ENCODE measurements at places on chromosomes 2 and 18.
A peak's percentile ranks its signal among the peaks of the same experiment; 100 is the strongest.

DNA sequence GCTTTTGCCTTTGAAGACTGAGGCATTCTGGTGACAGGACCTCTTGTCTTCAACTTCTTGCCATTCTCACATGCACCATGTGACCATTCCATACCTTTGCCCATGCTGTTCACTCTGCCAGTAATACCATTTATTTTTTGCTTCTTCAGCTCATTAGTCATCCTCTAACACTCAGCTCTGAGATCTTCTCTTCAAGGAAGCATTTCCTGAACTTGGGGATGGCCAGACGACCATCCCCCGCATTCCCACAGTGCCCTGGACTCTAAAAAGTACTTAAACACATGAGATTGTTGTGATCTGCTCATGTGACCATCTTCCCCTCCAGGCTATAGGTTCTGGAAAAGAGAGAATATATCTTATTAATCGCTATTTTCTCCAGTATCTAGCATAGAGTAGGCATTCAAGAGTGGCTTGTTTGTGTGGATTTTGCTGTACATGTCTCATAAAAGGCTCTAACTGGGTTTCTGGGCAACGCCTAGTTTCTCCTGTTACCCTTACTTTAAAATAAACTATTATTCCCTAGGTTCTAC is 33.9 kb downstream of the PAX3 start:
- no peak for DNase-seq

DNA sequence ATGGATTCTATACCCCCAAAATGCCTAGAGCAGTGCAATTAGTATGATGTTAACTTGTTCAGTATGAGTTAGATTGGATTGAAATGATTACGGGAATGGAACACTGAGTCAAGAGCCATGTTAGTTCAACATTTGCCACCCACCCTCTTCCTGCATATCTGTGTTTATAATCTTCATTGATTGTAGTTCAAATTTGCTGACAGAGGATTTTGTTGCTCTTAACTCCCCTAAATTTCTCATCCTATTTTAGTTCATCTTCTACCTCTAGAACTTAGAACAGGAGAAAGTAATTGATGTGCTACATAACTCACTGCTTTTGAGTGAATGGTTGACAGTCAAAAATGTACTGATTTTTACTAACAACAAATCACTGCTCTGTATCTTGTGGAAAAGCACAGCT is 673.5 kb upstream of the NRXN1 start:
- no peak for DNase-seq

DNA sequence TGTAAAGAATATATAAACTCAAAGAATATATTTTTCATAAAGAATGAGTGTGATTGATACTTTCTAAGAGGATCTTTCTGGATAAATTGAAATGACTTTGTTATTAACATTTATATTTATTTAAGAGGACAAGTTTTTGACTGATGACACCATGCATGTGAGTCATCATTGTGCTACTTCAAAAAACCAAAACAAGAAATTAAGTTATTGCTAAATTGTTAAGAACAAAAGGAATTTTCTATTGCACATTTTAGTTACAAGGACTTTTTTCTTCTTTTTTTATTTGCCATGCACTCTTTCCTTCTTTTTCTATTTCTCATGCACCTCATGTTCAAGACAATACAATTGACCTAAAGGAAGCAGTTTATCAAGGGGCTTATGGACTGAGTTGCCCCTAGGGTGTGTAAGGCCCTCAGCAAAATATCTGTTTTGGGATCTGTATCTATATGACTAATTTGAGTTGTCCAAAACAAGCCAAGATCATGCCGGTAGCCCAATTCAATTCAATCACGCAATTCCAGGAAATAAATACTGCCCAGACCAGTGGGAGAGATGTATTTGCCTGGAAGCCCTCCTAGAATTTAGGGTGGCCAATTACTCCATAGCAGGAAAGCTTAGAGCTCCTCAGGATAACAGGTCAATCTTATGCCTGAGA is 654.3 kb downstream of the METTL4 start:
- DNase-seq, result no peak

- DNase-seq, result no peak
Observed at GRCh38 chr2:106105151-106105922, 88.8 kb downstream of the UXS1 start.

- DNase-seq, result no peak
Observed at GRCh38 chr2:214593727-214594126, 182.9 kb downstream of the VWC2L start.

GRCh38 chr2:221389421-221389820 is 182.7 kb downstream of the EPHA4 start:
- no peak for DNase-seq

GRCh38 chr2:74707837-74708236 is 53.8 kb downstream of the SEMA4F start:
- DNase-seq, result no peak

- DNase-seq, result peak; percentile 35
Observed at GRCh38 chr2:164620873-164621763, at the start of gene GRB14. GRB14 (minus strand) TSS chr2:164621482; CDS start chr2:164621309, 173 bp downstream.

GRCh38 chr2:9993488-9994165 is 42.1 kb downstream of the GRHL1 start:
- no peak for DNase-seq

GRCh38 chr2:53769318-53769945 is 1.8 kb downstream of the CHAC2 start:
- no peak for DNase-seq
